ENCODE measurements at places on chromosomes 16 and 17. TPM values are rescaled to one million over a fixed set of nuclear protein-coding genes. Genes with fewer than 3 reads are reported as not detected.

Gene IL32
- total RNA-seq: 13.7 TPM

Gene CLEC19A
- total RNA-seq: not detected

Gene TP53TG3F
- not detected for total RNA-seq

Gene DUSP3
- total RNA-seq: 164 TPM

Gene CCDC40
- 6.5 TPM for total RNA-seq

Gene CDC42EP4
- total RNA-seq: 129 TPM

Gene FZD2
- 2.2 TPM for total RNA-seq

Gene PLK1
- 1.2 TPM for total RNA-seq

Gene FLII
- total RNA-seq: 302 TPM
